ENCODE measurements at places on chromosomes 2 and 18. TPM values are rescaled to one million over a fixed set of nuclear protein-coding genes. Genes with fewer than 3 reads are reported as not detected.

- peak; percentile 69 for DNase-seq
Observed at GRCh38 chr2:218322768-218323525, 30.6 kb upstream of the TMBIM1 start.

GRCh38 chr2:238870261-238870660 lies 22.4 kb downstream of the TWIST2 start:
- DNase-seq = no peak

- no peak for DNase-seq
Observed at GRCh38 chr2:160076914-160077313, 14.5 kb upstream of the PLA2R1 start.

DNA sequence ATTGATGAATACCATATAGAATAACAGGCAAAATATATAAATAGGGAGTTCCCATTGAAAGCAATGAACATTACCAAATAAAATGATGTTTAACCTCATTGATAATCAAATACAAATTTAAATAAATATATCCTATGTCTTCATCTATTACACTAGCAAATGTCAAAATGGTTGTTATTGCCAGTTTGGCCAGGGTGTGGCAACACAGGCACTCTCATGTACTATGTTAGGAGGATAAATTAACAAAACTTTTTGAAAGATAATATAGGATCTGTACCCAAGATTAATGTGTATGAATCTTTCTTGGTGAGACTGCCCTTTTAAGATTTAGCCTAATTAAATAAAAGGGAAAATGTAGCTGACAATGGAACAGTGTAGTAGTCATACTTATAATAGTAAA lies 659.3 kb downstream of the ERBB4 start:
- no peak for DNase-seq

GRCh38 chr2:48587560-48587959 lies 30.1 kb upstream of the GTF2A1L start:
- DNase-seq = no peak

DNA sequence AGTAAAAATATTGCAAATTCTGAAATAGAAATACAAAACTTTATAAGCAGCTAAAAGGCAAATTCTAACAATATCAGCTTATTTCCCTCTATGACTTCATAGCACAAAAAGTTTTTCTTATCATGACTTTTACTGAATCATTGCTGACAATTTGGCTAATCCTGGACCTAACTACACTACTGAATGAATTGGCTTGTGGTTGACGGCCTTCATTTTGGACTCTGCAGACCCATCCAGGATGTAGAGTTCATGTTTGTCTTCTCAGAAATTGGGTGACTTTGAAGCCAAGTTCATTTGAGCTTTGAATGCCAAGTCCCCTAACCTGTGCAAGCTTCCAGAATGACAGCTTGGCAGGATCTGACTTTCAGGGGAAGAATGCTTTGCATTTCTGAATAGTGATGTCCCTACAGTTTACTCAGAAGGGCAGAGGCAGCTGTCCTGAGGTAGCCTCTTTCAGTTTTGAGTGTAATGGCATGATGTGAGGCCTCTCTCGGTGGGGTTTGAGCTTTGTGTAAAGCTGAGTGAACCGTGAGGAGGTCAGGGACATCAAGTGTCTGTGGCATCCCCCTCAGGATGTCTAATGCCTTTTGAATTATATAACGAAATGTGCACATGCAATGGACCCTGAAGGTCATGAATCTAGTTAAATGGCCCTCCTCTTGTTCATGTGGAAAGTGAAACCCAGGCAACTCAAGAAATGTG lies 48.0 kb downstream of the EFEMP1 start:
- DNase-seq = no peak

DNA sequence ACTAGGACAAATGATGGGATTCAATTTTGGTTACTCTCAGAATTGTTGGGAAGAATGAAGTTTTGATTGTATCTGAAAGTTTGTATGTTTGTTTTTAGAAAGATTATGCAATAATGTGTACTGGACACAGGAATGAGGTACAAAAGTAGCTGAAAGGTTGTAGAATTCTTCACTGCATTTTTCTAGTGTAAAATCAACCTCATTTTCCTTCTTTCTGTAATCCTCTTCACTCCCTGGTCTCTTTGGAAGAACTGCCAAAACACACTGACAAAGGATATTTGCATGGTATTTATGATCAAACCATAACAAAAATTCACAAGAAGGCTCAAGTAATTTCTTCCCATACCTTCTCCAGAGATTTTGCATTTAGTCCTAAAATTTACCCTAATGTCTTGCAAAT lies 110.7 kb downstream of the ZEB2 start:
- no peak for DNase-seq

GRCh38 chr2:173199294-173199693 lies 123.6 kb downstream of the MAP3K20 start:
- DNase-seq = no peak

Gene BMP10
- 0.19 TPM for total RNA-seq

Gene KIAA2012
- total RNA-seq = not detected

Gene HOXD1
- total RNA-seq = not detected

Gene HES6
- total RNA-seq = 2.7 TPM

Gene ITPRIPL1
- 0.47 TPM for total RNA-seq

Gene CCDC142
- 5.6 TPM for total RNA-seq

Gene COQ10B
- 28.2 TPM for total RNA-seq

Measured in left ventricle myocardium inferior (tissue), 1 donor.